ENCODE measurements at places on chromosomes 1 and 21.

DNA sequence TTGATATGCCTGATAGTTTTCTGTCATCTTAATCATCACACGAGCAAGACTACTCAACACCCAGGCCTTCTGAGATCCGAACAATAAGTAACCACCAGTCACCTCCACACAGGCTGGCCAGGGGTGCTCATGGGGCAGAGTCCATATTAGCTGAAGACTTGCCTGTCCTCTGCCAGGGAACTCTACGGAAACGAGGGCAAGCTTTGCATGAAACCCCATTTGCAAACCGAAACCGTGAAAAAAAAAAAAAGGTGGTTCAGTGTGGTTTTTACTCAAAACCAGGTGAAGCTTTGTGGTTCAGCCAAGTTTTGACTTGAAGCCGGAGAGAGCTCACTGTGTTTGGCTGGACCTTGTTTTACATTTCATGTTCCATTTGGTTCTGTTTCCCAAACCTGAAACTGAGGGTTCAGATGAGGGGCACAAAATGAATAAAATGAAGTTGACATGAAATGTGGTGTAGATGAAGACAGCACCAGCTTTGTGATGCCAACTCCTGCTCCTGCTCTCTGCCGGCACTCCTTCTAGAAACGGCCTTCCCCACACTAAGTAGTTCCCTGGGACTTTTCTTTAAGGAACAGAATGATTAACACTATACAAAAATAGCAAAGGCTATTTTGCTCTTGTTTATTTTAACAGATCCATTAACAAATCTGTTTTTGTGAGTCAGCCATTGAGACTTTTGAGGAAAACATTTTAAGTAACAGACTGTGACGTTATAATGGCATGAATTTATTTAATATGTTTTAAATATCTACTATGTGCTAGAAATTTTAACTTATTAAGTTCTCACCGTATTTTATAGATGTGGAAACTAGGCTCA, 74.7 kb downstream of the RUNX1 start:
- DNase-seq, result peak; percentile 9

- DNase-seq, result no peak
Measured at GRCh38 chr1:102891868-102892625, 216.3 kb downstream of the COL11A1 start.

GRCh38 chr1:160437432-160438316, 37.3 kb downstream of the VANGL2 start:
- no peak for DNase-seq

DNA sequence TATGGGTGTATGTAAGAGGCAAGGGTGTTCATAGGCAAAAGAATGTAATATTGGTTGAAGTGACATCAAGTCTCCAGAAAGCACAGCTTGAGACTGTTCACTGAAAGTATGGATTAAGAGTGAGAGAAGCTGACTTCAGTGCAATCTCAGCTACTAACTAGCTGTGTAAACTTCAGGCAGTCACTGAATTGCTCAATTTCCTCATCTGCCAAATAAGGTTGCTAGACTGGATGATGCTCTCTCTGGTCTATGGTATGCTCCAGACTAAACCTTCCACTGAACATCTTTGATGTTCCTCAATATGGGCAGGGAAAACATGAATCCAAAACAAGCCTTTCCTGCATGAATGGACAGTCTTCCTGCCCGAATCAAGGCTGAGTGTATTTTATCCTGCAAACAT, 111.8 kb upstream of the USH2A start:
- DNase-seq, result no peak

GRCh38 chr1:67887146-67887545, 53.9 kb upstream of the GNG12 start:
- DNase-seq, result no peak

GRCh38 chr1:160413716-160414115, 13.4 kb downstream of the VANGL2 start:
- no peak for DNase-seq

DNA sequence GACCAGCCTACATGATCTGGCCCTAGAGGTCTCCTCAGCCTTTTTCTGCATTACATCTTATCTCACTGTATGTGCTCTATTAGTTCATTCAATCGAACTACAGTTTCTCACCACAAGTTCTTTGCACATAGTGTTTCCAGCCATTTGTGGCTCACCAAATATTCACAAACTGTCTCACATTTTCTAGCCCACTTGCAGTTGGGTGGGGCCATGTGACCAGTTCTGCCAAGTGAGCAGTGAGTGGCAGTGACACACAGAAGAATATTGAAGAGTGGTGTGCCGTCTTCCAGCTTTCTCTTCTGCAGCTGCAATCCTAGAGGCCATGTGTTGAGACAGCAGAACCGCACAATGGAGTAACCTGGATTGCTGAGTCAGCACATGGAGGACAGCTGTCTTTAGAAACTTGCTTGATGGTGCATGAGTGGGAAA, 103.2 kb upstream of the ZNF644 start:
- no peak for DNase-seq

DNA sequence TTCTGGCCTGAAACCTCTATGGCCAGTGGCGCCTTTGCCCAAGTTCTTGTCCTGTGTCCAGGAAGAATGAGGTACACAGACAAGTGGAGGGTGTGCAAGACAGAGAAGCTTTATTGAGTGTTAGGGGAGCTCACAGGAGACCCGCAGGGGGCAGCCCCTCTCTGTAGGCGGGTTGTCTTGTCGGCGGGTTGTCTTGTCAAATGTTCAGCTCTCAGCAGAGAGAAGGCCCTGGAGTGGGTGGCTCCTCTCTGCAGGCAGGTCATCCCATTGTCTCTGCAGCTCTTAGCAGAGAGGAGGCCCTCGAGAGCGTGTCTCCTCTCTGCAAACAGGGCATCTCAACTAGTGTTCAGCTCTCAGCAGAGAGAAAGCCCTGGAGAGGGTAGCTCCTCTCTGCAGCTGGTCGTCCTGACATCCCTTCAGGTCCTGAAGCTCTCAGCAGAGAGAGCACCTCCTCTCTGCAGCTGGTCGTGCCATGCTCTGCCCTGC, 11.0 kb downstream of the COL6A2 start:
- no peak for DNase-seq

- DNase-seq, result no peak
Measured at GRCh38 chr1:219906924-219907771, 21.2 kb downstream of the SLC30A10 start.

- no peak for DNase-seq
Measured at GRCh38 chr1:6688757-6689156, 12.9 kb downstream of the DNAJC11 start.

GRCh38 chr21:43361127-43361492, 65.8 kb downstream of the SIK1 start:
- peak; percentile 40 for DNase-seq

DNA sequence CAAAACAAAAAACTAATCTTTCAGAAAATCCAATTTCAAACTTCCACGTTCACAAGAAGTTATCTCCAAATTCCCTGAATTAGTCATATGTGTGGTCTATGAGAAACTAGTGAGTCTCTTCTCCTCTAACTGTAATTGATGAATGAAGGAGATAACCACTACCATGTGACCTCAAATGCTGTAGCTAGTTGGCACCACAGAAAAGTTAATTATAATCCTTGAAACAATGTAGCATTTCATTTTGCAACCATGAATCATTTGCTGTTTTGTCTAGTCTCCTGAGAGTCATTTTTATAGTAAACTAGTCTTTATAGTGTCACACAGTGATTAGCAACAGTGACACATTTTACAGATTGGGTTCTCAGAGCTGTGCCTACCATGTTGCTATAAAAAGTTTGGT, 287.5 kb downstream of the LRRIQ3 start:
- no peak for DNase-seq

- DNase-seq, result no peak
Measured at GRCh38 chr1:44485229-44485933, 80.3 kb downstream of the RNF220 start.
